Activated naive CD4-positive, alpha-beta T cell treated with anti-CD3 and anti-CD28 coated beads, Interleukin-2, amount 10 ng/mL, durations not matched to agents 7 days and 5 days (primary cell): ENCODE measurements at places on chromosomes 16 and 17.

- no peak for DNase-seq
- no peaks in the 10 kb centered on the region for H3K36me3 ChIP-seq
- H3K27me3 ChIP-seq, result peaks cover 85% of the 10 kb centered on the region
- peaks cover 27% of the 10 kb centered on the region for H3K4me1 ChIP-seq
- H3K4me3 ChIP-seq, result no peak overlapping the region
Observed at GRCh38 chr17:4742629-4743028, 2.9 kb upstream of the CXCL16 start.

GRCh38 chr16:52861614-52862022 lies 191.1 kb downstream of the CHD9NB start:
- H3K27me3 ChIP-seq, result no peaks in the 10 kb centered on the region
- H3K4me1 ChIP-seq, result no peaks in the 10 kb centered on the region
- no peak for DNase-seq
- no peak overlapping the region for H3K4me3 ChIP-seq

DNA sequence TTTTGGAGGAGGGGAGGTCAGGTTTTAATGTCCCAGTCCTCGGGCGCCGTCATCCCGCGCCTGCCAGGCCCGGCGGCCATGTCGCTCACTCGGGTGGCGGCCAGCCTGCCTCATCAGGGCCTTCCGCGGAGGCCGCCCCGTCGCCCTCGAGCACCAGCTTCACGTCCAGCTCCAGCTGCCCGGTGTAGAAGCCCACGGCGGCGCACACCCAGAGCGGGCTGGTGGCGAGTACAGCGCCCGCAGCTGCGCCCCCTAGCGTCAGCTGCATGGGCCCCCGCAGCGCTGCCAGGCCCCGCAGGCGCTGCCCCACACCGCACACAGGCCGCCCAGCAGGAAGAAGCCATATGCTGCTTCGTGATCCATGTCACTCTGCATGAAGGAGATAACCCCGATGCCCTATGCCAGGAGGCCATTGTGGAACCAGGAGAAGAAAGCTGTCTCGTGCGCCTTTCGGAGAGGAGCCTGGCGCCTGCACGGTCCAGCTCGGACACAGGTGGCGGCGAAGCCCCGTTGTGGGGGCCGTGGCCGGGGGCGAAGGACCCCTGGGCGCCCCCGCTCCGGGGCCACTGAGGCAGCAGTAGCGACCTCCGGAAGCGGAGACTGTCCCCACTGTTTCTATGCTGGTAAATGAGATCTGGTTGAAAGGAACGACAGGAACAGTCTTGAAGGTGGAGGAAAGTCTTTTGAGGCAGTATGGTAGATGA lies 9.6 kb downstream of the AP2B1 start:
- H3K4me1 ChIP-seq, result no peaks in the 10 kb centered on the region
- H3K27me3 ChIP-seq, result no peaks in the 10 kb centered on the region
- H3K27ac ChIP-seq, result no peak overlapping the region
- H3K4me3 ChIP-seq, result no peak overlapping the region
- no peak for DNase-seq

DNA sequence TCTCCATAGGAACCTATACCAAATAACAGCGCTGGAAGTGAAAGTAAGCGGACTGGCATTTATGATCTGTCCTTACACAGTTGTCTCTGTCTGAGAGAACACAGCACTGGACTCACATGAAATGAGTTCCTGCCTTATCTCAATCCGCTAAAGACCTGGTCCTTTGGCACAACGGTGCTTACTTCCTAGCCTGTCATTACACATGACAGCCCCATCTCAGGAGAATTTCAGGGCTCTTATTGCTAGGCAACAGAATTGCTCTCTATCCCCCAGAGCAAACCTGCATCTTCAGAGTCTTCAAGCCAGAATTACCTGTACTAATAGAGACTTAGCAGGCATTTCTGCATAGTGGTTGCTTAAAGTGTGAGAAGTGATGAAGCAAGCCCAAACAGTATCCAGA lies 4.3 kb downstream of the KCNJ2 start:
- peaks cover 11% of the 10 kb centered on the region for H3K4me1 ChIP-seq
- H3K27me3 ChIP-seq, result peaks cover 26% of the 10 kb centered on the region

DNA sequence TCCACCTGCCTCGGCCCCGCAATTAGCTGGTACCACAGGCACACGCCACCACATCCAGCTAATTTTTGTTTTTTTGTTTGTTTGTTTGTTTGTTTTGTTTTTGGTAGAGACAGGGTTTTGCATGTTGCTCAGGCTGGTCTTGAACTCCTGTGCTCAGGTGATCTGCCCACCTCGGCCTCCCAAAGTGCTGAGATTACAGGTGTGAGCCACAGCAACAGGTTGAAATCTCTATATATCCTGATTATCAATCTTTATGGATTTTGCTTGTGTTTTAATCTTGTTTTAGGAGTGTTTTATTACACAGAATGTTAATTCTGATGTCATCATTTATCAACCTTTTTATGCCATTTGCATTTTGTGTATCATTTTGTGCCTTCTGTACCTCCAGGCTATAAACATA lies 48.2 kb downstream of the RAB11FIP4 start:
- peaks cover 29% of the 10 kb centered on the region for H3K27me3 ChIP-seq
- no peak overlapping the region for H3K27ac ChIP-seq
- peak; percentile 1 for DNase-seq
- no peaks in the 10 kb centered on the region for H3K36me3 ChIP-seq

GRCh38 chr17:14289162-14289561 lies 11.7 kb upstream of the HS3ST3B1 start:
- H3K27ac ChIP-seq, result no peak overlapping the region
- peaks cover 45% of the 10 kb centered on the region for H3K27me3 ChIP-seq
- no peak overlapping the region for H3K4me3 ChIP-seq
- no peaks in the 10 kb centered on the region for H3K36me3 ChIP-seq
- DNase-seq, result no peak

DNA sequence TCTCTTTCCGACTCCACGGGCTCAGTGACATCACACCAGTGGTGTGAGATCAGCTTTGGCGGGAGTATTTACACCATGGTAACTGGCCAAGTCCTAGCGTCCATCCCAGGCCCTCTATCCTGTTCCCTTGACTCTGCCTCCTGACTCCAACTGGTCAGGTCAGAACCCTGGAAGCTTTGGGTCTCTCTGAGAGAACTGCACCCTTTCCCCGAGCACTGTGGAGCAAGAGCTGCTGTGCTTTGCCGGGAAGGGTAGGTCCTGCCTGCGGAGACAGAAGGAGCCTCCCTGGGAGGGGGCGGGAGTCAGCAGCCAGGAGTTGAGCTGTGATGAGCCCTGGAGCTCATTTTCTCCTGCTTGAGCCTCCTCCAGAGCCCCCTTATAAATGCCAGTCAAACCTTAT lies 212.1 kb upstream of the TNRC6C start:
- peaks cover 49% of the 10 kb centered on the region for H3K27me3 ChIP-seq
- H3K4me1 ChIP-seq, result no peaks in the 10 kb centered on the region
- H3K27ac ChIP-seq, result no peak overlapping the region
- H3K36me3 ChIP-seq, result no peaks in the 10 kb centered on the region

DNA sequence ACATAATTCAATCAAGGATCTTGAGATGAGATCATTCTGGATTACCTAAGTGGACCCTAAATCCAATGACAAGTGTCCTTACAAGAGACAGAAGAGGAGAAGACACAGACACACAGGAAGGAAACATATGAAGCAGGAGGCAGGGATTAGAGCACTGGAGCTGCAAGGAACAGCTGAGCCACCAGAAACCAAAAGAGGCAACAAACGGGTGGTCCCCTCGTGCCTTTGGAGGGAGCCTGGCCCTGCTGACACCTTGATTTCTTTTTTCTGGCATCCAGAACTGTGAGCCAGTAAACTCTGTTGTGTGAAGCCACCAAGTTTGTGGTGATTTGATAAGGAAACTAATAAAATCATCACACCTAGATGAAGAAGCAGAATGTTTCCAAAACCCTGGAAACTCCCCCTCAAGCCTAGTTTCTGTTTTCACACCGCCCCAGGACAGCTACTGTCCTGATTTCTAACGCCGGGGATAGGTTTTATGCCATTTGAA lies 115.2 kb downstream of the PITPNC1 start:
- H3K36me3 ChIP-seq, result peaks cover 12% of the 10 kb centered on the region
- H3K27ac ChIP-seq, result no peak overlapping the region
- DNase-seq, result no peak
- H3K27me3 ChIP-seq, result no peaks in the 10 kb centered on the region
- peaks cover 6% of the 10 kb centered on the region for H3K4me1 ChIP-seq

DNA sequence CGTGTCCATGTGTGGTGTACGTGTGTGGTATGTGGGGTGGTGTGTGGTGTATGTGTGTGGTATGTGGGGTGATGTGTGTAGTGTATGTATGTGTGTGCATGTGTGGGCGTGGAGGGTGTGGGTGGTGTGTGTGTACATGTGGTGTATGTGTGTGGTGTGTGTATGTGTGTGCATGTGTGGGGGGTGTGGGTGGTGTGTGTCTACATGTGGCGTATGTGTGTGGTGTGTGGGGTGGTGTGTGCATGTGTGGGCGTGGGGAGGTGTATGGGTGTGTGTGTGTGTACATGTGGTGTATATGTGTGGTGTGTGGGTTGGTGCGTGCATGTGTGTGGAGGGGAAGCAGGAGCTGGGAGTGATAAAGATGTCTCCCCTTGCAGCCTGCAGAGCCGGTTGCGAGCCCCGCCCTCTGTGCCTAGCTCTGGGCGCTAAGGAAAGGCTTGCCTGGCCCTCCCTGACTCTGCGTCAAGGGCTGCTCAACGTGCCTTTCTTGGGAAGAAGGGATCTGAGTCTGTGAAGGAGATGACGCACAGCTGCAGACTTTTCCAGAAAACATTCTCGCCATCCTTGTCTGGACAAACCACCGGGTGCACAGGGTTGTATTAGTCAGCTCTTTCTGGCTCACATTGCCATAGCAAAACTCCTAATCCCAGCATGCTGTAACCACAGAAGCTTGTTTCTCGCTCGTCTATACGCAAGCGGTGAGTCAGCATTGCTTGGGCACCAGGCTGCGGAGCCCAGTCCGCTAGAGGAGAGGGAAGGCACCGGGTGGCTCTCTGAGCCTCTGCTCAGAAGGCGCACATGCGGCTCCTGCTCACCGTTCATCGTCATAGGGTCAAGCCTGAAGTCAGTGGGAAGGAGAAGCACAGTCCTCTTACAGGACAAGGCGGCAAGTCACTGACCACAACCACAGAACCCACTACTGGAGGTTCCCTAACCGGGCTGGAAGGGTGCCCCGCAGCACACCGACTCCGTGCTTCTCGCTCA lies 2.0 kb upstream of the CD300H start:
- H3K4me3 ChIP-seq, result no peak overlapping the region
- H3K27me3 ChIP-seq, result peaks cover 65% of the 10 kb centered on the region
- H3K27ac ChIP-seq, result no peak overlapping the region
- H3K4me1 ChIP-seq, result peaks cover 3% of the 10 kb centered on the region

- DNase-seq, result no peak
- H3K4me1 ChIP-seq, result no peaks in the 10 kb centered on the region
- H3K27me3 ChIP-seq, result peaks cover 14% of the 10 kb centered on the region
- no peak overlapping the region for H3K4me3 ChIP-seq
- no peaks in the 10 kb centered on the region for H3K36me3 ChIP-seq
Observed at GRCh38 chr17:261635-262034, 80.2 kb upstream of the DOC2B start.

GRCh38 chr17:33401249-33401648 lies 108.2 kb upstream of the ASIC2 start:
- H3K4me1 ChIP-seq, result no peaks in the 10 kb centered on the region
- no peak overlapping the region for H3K27ac ChIP-seq
- no peaks in the 10 kb centered on the region for H3K27me3 ChIP-seq
- DNase-seq, result no peak
- H3K36me3 ChIP-seq, result no peaks in the 10 kb centered on the region

GRCh38 chr17:61457226-61457983 lies 5.2 kb downstream of the TBX4 start:
- H3K27me3 ChIP-seq, result peaks cover 93% of the 10 kb centered on the region
- H3K4me1 ChIP-seq, result peaks cover 34% of the 10 kb centered on the region
- no peak for DNase-seq
- H3K4me3 ChIP-seq, result peak overlapping the region; percentile 37
- peaks cover 4% of the 10 kb centered on the region for H3K36me3 ChIP-seq
- H3K27ac ChIP-seq, result no peak overlapping the region

DNA sequence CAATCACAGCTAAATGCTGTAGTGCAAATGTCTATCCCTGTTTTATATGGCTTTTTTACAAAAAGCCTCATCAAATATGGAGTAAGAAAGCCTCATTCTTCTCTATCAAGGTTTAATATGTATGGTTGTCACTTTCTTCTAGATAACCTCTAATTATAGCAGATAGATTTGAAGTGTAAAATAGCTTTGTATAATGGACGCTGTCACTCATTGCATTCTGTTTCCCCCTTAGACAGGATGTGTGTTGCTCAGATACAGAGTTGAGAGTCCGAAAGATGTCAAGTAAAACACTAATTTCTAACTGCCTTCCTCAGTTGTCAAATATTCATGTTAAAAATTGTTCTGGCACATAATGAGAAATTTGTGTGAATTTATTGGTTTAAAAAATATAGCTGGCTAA lies 88.0 kb downstream of the NLK start:
- H3K27me3 ChIP-seq, result no peaks in the 10 kb centered on the region
- no peak overlapping the region for H3K4me3 ChIP-seq
- no peak for DNase-seq
- peaks cover 7% of the 10 kb centered on the region for H3K36me3 ChIP-seq
- H3K27ac ChIP-seq, result no peak overlapping the region
- H3K4me1 ChIP-seq, result no peaks in the 10 kb centered on the region

GRCh38 chr16:10609402-10609774 lies 29.0 kb upstream of the EMP2 start:
- no peak overlapping the region for H3K27ac ChIP-seq
- H3K27me3 ChIP-seq, result peaks cover 8% of the 10 kb centered on the region
- no peaks in the 10 kb centered on the region for H3K4me1 ChIP-seq
- no peak for DNase-seq
- H3K36me3 ChIP-seq, result no peaks in the 10 kb centered on the region
- H3K4me3 ChIP-seq, result no peak overlapping the region

- no peak overlapping the region for H3K4me3 ChIP-seq
- DNase-seq, result no peak
- H3K4me1 ChIP-seq, result peaks cover 43% of the 10 kb centered on the region
- no peaks in the 10 kb centered on the region for H3K27me3 ChIP-seq
- H3K36me3 ChIP-seq, result peaks cover 67% of the 10 kb centered on the region
- H3K27ac ChIP-seq, result no peak overlapping the region
Observed at GRCh38 chr16:84528322-84528721, 23.9 kb upstream of the MEAK7 start.

GRCh38 chr17:19338031-19338990 lies 24.2 kb downstream of the B9D1 start:
- peaks cover 64% of the 10 kb centered on the region for H3K27me3 ChIP-seq
- no peaks in the 10 kb centered on the region for H3K36me3 ChIP-seq
- no peak overlapping the region for H3K4me3 ChIP-seq
- H3K4me1 ChIP-seq, result no peaks in the 10 kb centered on the region
- DNase-seq, result peak; percentile 80

GRCh38 chr16:56603589-56603988 lies 4.8 kb upstream of the MT2A start:
- no peak overlapping the region for H3K4me3 ChIP-seq
- H3K27me3 ChIP-seq, result peaks cover 36% of the 10 kb centered on the region
- no peak overlapping the region for H3K27ac ChIP-seq
- no peaks in the 10 kb centered on the region for H3K36me3 ChIP-seq
- peak; percentile 52 for DNase-seq
- H3K4me1 ChIP-seq, result peaks cover 22% of the 10 kb centered on the region
